Vagina (tissue), 2 donors: ENCODE measurements at places on chromosomes 11 and 22.

DNA sequence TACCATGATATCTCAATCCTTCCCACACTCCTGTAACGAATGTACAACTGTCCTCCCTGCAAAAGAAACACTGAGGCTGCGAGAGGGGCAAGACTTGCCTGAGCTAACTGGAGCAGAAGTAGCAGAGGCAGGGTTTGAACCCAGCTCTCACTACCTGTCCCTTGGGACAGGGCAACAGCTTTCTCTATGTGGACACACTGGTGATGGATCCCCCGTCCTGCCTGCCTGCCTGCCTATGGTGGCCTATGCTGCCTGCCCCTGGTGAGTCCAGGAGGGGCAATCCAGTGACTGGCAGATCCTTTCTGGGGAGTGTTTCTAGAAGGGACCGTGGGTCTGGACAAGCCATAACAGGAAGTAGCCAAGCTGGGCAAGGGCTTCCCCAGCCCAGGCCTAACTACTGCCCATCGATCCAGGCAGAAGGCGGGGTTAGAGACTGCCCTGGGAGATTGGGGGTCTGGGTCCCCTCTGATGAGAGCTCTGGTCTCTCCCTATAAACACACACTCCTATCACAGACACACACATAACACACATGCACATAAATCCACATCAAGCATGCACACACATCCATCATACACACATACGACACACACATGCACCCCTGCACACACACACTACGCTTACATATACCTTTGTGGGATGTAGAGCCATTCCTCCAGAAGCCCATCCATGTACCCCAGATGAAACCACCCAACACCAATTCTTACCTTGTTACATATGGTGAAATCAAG is 1.1 kb upstream of the EMID1 start:
- H3K4me1 ChIP-seq: peaks cover 14% of the 10 kb centered on the region
- no peak for DNase-seq
- no peaks in the 10 kb centered on the region for H3K36me3 ChIP-seq
- no peak overlapping the region for H3K4me3 ChIP-seq
- H3K27me3 ChIP-seq: no peaks in the 10 kb centered on the region

- no peaks in the 10 kb centered on the region for H3K27me3 ChIP-seq
- no peak for DNase-seq
- peak overlapping the region; percentile 97 for H3K4me3 ChIP-seq
- H3K36me3 ChIP-seq: no peaks in the 10 kb centered on the region
- peak overlapping the region; percentile 97 for H3K27ac ChIP-seq
- peaks cover 18% of the 10 kb centered on the region for H3K4me1 ChIP-seq
These were observed 457 bp downstream of the RNF141 start for GRCh38 chr11:10540546-10540914.

GRCh38 chr11:47924184-47924691 is 56.1 kb upstream of the PTPRJ start:
- H3K4me3 ChIP-seq: no peak overlapping the region
- H3K27me3 ChIP-seq: no peaks in the 10 kb centered on the region

- H3K36me3 ChIP-seq: no peaks in the 10 kb centered on the region
- no peaks in the 10 kb centered on the region for H3K27me3 ChIP-seq
- H3K4me3 ChIP-seq: no peak overlapping the region
These were observed 22.8 kb upstream of the GUCY1A2 start for GRCh38 chr11:107041088-107041444.

DNA sequence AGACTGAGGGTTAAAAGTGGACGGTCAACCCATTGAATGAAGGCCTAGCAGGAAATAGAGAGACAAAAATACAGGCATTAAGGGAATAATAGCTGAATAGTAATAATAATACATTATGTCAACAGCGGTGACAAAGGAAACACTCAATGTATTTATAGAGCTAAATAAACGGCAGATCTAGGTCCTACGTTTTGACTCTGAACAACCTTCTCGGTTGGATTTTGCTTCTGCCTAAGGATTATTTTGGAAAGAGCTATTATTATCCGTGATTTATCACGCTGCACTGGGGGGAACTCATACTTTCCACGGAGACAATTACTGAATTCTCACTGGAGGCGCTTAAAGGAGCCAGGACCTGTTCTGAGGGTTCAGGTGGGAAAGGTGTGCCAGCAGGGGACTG is 118.2 kb upstream of the KIRREL3 start:
- no peak for DNase-seq
- H3K27ac ChIP-seq: no peak overlapping the region
- no peaks in the 10 kb centered on the region for H3K36me3 ChIP-seq

DNA sequence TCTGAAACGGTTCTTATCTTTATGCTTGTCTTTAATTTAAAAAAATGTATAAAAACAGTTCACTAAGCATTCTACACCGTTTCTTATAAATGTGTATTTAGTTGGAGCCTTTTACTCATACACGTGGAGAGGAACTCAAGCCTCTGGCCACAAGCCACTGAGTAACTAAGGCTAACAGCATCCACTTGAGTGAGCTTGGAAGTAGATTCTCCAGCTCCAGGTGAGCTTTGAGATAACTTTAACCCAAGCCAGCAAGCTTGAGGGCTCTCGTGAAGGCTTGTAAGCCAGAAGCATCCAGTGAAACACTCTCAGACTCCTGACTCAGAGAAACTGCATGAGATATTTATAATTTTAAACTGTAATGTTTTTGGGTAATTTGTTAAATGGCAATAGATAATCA is 82.6 kb downstream of the ARHGAP20 start:
- DNase-seq: no peak
- H3K36me3 ChIP-seq: no peaks in the 10 kb centered on the region
- no peaks in the 10 kb centered on the region for H3K4me1 ChIP-seq
- no peak overlapping the region for H3K4me3 ChIP-seq

- no peak overlapping the region for H3K27ac ChIP-seq
- H3K4me3 ChIP-seq: no peak overlapping the region
- H3K4me1 ChIP-seq: no peaks in the 10 kb centered on the region
- DNase-seq: no peak
- no peaks in the 10 kb centered on the region for H3K36me3 ChIP-seq
These were observed 139.6 kb upstream of the E2F8 start for GRCh38 chr11:19380375-19380774.

GRCh38 chr11:64156235-64157011 is 9.5 kb downstream of the MACROD1 start:
- H3K27me3 ChIP-seq: no peaks in the 10 kb centered on the region
- H3K4me1 ChIP-seq: peaks cover 9% of the 10 kb centered on the region
- no peak overlapping the region for H3K27ac ChIP-seq
- no peaks in the 10 kb centered on the region for H3K36me3 ChIP-seq
